ENCODE measurements at places on chromosomes 7 and 10.

GRCh38 chr10:61097026-61097425 lies 153.0 kb upstream of the RHOBTB1 start:
- no peak for DNase-seq

GRCh38 chr10:107717046-107717445 lies 552.5 kb upstream of the SORCS1 start:
- no peak for DNase-seq

DNA sequence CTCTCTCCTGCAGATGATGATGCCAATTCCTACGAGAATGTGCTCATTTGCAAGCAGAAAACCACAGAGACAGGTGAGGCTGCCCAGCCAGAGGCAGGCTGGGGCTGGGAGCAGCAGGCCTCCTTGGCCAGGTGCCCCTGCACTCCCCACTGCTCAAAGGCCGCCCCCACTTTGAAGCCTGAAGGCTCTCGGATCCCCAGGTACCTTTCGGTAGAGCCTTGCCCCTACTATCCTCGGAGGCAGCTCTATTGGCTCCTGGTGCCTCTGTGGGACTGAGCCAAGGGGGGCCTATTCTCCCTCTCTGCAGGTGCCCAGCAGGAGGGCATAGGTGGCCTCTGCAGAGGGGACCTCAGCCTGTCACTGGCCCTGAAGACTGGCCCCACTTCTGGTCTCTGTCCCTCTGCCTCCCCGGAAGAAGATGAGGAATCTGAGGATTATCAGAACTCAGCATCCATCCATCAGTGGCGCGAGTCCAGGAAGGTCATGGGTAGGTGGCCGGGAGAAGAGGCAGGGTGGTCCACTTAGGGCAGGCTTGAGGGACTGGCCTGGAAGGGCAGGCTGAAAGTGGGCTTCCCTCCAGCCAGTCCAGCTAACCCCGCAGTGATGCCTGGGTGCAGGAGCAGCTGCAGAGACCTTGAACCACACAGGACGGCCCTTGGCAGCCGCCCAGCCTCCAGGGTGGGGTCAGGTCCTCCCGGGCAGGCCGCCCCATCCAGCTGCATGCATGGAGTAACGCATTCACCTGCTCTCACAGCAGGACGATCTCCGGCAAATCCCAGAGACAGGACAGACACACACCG lies 14.1 kb downstream of the LAT2 start:
- DNase-seq = no peak

- no peak for DNase-seq
Observed at GRCh38 chr7:154960063-154960790, 42.7 kb downstream of the PAXIP1 start.

DNA sequence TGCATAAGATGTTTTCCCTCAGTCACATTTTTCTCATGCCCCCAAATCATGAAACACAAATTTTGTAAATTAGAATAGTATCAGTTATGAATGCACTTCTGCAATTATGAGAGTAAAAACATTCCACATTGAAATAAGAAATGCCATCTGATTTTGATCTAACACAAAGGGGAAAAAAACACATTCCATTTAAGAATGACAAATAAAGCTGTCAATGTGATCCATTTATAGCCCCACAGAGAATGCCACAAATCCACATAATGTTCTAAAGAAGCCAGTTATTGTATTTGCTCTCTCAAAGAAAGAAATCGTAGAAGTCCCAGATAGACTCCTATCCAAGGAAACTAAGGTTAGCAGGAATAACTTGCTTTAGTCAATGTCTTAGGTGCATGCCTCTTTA lies 48.7 kb upstream of the RHOBTB1 start:
- no peak for DNase-seq

GRCh38 chr7:44735403-44736165 lies 13.1 kb upstream of the ZMIZ2 start:
- no peak for DNase-seq

GRCh38 chr7:41507686-41508268 lies 195.1 kb downstream of the INHBA start:
- DNase-seq = no peak

GRCh38 chr7:37483627-37484026 lies 35.0 kb upstream of the ELMO1 start:
- no peak for DNase-seq

DNA sequence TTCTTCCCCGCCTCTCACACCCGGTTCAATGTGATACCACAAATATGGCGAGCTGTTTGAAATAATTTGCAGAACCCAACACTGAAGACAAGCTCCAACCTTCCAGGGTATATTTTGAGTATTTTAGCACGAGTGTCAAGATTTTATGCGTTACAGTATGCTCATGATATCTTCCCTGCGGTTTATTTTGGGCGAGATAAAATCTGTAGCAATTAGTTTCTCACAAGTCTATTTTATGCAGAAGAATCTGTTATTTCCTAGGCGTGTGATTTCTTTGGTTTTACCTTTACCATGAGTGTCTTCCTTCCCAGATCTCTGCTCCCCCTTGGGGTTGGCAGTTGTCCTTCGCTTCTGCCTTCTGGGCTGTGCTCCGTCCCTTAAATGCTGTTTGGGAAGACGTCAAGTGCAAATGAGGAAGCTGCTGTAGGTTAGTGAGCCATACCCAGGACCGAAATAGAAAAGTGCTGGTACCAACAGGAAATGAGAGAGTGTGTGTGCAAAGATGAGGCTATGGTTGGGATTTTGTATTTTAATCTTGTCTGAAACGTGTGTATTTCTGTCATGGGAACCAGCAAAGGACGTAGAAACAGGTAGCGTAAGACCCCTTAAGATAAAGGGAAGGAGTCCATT lies 299.8 kb downstream of the KLF6 start:
- peak; percentile 41 for DNase-seq

DNA sequence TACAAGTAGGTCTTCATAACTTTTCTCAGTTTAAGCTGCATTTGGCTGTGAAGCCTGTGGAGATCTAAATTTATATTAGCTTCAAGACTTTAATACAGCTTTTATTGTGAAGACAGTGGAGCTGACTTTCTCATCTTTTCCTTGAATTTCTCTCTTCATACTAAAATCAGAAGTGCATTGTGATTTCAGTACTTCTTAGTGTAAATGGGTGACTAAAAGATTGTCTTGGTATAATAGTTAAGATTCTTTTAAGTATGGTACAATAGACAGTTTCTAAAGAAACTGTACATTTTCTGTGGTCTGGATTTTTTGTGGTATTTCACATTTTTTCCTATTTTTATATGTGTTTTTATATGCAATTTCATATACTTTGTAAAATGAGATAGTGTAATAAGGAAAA lies 21.0 kb upstream of the DDX21 start:
- DNase-seq = no peak

DNA sequence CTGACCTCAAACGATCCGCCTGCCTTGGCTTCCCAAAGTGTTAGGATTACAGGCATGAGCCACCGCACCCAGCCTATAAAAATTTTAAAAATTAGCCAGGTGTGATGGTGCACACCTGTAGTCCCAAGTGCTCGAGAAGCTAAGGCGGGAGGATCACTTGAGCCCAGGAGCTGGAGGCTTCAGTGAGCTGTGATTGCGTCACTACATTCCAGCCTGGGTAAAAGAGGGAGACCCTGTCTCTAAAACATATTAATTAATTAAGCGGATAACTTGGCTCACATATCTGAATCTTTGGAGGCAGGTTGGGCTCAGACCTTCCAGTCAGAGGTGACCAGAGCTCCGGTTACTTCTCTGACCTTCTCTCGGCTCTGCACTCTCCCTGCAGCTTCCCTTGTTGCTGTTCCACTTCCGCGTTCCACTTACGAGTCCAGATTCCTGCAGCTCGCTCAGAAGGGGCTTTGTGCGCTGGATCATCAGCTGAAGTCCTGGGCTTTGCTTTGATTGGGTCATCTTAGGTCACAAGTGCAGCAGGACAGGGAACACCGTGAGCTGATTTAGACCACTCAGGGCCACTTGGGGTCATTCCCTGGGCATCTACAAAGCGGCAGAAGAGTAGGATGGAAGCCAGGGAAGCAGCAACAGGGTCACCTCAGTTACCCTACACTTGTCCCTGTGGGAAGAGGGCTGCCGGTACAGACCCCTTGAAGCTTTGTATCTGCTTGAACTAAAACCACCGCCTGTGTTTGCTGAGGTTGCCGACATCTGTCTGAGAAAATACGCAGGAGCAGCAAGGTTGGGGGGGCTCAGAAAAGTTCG lies 2.0 kb upstream of the ARPC1B start:
- DNase-seq = no peak

GRCh38 chr10:11156480-11156879 lies 138.8 kb downstream of the CELF2 start:
- no peak for DNase-seq

- peak; percentile 67 for DNase-seq
Observed at GRCh38 chr7:71633551-71634008, 501.6 kb downstream of the GALNT17 start.

DNA sequence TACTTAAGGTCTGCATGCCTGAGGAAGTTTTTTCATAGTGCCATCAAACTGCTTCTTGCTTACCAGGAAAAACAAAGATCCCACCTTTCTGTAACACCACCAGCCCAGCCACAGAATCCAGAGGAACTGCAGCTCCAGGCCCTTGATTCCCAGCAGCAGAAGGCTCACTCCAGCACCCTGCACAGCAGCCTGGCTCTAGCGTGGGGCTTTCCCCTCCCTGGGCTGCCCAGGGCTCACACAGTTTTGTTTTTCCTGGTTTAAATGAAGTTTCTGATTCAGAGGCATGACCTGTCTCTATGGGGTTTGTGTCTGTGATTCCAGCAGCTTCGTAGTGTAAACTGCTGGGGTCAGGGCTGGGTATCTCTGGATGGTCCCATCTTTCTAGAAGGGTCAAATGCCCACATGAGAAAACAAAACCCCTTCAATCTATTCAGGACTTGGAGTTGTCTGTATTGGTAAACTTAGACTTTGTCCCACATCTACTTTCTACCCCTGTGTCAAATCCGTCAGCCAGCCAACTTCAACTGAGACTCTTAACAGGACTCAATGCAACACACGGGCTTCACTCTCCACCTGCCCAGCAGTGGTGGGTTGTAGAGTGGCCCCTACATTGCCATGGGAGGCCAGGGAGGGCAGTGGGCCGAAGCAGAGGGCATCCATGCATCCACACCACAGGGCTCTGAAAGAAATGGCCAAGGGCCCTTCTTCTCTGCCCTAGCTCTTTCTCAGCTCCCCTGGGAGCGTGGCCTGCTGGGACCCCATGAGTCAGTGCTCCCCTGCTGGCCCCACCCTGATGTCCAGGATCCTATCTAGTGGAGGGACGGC lies 73.6 kb downstream of the ATXN7L1 start:
- no peak for DNase-seq

- no peak for DNase-seq
Observed at GRCh38 chr7:151921451-151921850, 34.8 kb upstream of the GALNTL5 start.

DNA sequence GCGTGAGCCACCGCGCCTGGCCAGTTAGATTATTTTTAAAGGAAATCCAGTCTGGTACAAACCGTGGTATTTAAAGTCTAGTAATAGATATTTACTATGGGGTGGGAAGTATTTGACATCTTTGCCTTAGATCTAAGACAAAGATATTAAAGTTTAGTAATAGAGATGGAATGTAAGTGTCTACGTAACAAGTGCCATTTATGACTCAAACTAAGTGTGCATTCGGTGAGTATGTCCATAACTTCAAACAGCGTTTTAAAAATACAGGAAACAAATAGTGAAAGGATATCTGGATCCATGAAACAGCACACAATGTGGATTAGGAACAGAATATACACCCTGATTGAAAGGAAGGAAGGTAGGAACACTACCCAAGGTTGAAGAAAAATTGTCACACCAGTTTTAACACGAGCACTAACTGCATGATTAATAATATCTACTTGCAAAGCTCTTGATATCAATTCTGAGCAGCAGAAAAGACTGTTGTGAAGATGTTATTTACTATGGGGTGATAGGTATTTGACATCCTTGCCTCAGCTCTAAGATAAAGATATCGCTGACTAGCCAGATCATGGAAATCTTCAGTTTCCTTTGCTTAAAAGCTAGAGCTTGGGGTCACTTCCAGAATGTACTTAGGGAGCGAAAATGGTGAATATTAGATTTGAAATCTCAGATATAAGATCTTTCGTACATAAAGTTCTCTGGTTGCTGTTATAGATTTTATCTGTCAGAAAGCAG lies 48.7 kb downstream of the EPC1 start:
- no peak for DNase-seq

DNA sequence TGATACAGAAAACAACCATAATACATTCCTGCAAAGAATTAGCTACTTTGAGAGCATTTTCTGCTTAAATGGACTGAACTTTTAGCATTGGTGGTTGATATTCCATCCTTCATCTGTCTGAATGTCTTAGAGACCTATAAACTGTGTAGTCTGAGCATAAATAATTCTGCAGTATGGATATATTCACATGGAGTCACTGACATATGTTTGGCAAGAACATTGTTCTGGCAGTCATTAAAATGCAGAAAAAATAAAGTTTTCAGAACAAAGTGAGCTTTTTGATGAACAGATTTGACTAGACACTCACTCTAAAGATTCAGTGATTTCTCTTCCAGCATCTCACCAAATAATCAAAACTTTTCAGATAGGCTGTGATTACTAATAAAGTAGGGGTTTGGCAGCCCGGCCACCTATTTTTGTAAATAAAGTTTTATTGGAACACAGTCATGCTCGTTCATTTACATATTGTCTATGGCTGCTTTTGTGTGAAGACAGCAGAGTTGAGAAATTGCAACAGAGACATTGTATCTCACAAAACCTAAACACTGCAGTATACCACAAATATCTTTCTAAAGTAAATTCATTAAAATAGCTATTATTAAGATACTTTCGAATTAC lies 44.1 kb upstream of the RAPGEF5 start:
- no peak for DNase-seq

- no peak for DNase-seq
Observed at GRCh38 chr7:12315049-12315448, 88.6 kb downstream of the VWDE start.

GRCh38 chr7:133061792-133062191 lies 20.1 kb downstream of the CHCHD3 start:
- DNase-seq = no peak

DNA sequence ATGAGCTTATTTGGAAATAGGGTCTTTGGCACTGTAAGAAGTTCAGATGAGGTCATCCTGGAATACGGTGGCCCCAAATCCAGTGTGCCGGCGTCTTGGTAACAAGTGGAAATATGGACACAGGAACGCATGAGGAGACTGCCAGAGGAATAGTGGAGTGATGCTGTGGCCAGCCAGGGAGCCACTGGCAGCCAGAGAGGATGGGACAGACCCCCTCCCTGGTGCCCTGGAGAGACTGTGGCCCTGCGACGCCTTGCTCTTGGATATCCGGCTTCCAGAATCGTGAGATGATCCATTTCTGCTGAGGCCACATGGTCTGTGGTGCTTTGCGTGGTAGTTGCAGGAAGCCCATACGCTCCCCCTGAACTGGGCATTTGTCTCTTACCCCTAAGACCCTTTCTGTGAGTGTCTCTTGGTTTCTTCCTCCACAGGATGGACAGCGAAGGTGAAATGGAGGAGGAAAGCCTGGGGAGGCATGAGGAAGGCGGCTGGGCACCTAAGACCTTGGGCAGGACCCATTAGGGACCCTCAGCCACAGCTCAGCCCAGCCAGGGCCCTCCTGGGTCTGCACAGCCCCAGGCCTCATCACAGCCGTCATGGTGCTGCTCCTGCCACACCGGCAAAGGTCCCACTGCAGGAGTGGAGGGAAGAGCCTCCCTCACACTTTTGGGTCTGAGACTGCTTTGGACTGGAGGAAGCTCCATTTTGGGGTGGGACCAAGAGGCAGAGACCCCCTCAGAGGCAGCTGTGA lies 53.6 kb downstream of the INSIG1 start:
- no peak for DNase-seq

All from femur (tissue), 1 donor.